ENCODE measurements at places on chromosomes 1 and 21. TPM values are rescaled to one million over a fixed set of nuclear protein-coding genes. Genes with fewer than 3 reads are reported as not detected.

The LCE1F gene
- not detected for total RNA-seq

The INTS3 gene
- total RNA-seq = 26.1 TPM

The OR14A16 gene
- not detected for total RNA-seq

The MTARC2 gene
- total RNA-seq = 34.5 TPM

The ANGPTL3 gene
- total RNA-seq = not detected

The RIMKLA gene
- total RNA-seq = 10.5 TPM

The BMP8B gene
- 18.0 TPM for total RNA-seq

The KCNJ9 gene
- 0.27 TPM for total RNA-seq

The ATP1A4 gene
- 0.20 TPM for total RNA-seq

The UBASH3A gene
- 0.82 TPM for total RNA-seq

The F5 gene
- total RNA-seq = 0.82 TPM

The HFM1 gene
- total RNA-seq = 0.95 TPM

The CYYR1 gene
- 4.5 TPM for total RNA-seq

The SLC25A34 gene
- 41.4 TPM for total RNA-seq

The EPHA10 gene
- total RNA-seq = 75.8 TPM

The CAMSAP2 gene
- 8.9 TPM for total RNA-seq

The SYTL1 gene
- total RNA-seq = 6.8 TPM

The AGTRAP gene
- total RNA-seq = 19.5 TPM

The PGLYRP3 gene
- total RNA-seq = not detected

The PAX7 gene
- total RNA-seq = not detected

The PALMD gene
- 2.9 TPM for total RNA-seq

The ASCL5 gene
- total RNA-seq = not detected

The CTSE gene
- total RNA-seq = 3.2 TPM

The AXDND1 gene
- total RNA-seq = 3.7 TPM

The ATP1B1 gene
- 493 TPM for total RNA-seq

The TMEM125 gene
- total RNA-seq = 19.7 TPM

The RSPH1 gene
- total RNA-seq = 10.0 TPM

The CASZ1 gene
- 76.3 TPM for total RNA-seq

The THBS3 gene
- total RNA-seq = 19.2 TPM

The FCAMR gene
- 0.64 TPM for total RNA-seq

The PYHIN1 gene
- total RNA-seq = 0.68 TPM

The PRAMEF5 gene
- not detected for total RNA-seq

The ADCY10 gene
- 0.27 TPM for total RNA-seq

The VANGL2 gene
- total RNA-seq = 0.20 TPM

The CFHR3 gene
- not detected for total RNA-seq

The PRR9 gene
- not detected for total RNA-seq

The DDAH1 gene
- 38.0 TPM for total RNA-seq

The MTMR11 gene
- total RNA-seq = 285 TPM

The RGL1 gene
- 12.5 TPM for total RNA-seq

The HRNR gene
- total RNA-seq = not detected

The MEX3A gene
- 0.48 TPM for total RNA-seq

The NEXN gene
- total RNA-seq = 21.4 TPM

The PTGER3 gene
- 25.8 TPM for total RNA-seq

The PROK1 gene
- not detected for total RNA-seq

The CD34 gene
- 85.2 TPM for total RNA-seq

The ADAMTS4 gene
- 11.9 TPM for total RNA-seq

The MPL gene
- 0.32 TPM for total RNA-seq

The SPRR2A gene
- total RNA-seq = not detected

The GNAI3 gene
- 6.6 TPM for total RNA-seq

The FNDC5 gene
- not detected for total RNA-seq

Measured in transverse colon (tissue), 4 donors.